ENCODE measurements at places on chromosomes 16 and 17.

GRCh38 chr17:6423931-6424330 is 11.0 kb downstream of the AIPL1 start:
- DNase-seq: no peak

- no peak for DNase-seq
Measured at GRCh38 chr16:71628810-71629209, 2.8 kb downstream of the MARVELD3 start.

DNA sequence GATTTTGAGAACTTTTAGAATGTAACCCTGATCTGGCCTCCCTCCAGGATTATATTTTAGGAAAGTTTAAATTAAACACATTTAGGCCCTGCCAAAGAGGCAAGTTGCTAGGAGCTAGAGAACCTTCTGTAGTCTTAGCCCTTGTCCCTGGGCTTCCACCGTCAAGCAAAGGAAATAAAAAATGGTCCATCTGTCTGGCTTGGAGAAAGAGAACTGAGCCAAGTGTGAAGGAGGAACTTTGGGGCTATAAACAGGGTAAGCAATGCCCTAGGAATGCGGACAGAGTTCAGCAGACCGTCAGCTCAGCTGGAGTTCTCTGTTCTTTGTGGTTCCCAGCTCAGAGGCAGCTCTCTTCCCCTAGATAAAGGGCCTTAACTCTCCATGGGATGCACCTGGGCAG is 29.6 kb downstream of the RCVRN start:
- no peak for DNase-seq

DNA sequence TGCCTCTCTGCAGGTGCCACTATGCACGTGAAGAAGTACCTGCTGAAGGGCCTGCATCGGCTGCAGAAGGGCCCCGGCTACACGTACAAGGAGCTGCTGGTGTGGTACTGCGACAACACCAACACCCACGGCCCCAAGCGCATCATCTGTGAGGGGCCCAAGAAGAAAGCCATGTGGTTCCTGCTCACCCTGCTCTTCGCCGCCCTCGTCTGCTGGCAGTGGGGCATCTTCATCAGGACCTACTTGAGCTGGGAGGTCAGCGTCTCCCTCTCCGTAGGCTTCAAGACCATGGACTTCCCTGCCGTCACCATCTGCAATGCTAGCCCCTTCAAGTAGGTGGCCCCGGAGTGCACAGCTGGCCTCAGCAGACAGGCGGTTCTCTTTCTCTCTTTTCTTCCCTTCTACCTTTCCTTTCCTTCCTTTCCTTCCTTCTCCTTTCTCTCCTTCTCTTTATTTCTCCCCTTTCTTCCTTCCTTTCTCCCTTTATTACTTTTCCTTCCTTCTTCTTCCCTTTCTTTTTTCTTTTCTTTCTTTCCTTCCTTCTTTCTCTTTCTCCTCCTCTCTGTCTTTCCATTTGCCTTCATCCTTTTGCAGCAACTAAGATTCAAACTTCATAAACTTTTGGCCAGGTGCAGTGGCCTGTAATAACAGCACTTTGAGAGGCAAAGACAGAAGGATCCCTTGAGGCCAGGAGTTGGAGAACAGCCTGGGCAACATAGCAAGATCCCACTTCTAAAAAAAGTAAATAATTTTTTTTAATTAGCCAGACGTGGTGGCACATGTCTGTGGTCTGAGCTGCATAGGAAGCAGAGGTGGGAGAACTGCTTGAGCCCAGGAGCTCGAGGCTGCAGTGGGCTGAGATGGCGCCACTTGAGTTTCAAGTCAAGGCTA is 46.7 kb downstream of the SCNN1B start:
- no peak for DNase-seq

DNA sequence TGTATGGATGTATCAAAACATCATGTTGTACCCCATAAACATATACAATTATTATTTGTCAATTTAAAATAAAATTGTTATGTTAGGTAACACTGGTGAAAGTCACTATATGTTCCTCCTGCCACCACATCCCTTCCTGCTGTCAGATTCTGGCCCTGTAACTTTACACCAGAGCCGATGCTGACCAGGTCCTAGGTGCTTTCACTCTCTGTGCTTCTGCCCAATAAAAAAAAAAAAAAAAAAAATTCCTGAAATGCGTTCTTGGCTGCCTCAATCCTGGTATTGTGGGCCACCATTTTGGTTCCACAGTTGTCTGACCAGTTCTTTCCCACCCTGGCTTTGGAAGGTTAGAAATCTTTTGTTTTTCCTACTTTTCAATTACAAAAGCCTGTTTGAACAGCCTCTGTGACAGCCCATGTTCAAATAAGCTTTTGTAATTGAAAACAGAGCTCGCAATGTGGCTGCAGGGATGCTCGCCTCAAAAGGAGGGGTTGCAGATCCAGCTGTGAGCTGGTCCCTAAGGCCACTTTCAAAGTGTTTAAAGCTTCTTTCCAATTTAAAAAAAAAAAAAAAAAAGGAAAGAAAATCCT is 831.0 kb upstream of the EEF2KMT start:
- no peak for DNase-seq

GRCh38 chr17:49521471-49522356 is 26.6 kb downstream of the NGFR start:
- DNase-seq: no peak

DNA sequence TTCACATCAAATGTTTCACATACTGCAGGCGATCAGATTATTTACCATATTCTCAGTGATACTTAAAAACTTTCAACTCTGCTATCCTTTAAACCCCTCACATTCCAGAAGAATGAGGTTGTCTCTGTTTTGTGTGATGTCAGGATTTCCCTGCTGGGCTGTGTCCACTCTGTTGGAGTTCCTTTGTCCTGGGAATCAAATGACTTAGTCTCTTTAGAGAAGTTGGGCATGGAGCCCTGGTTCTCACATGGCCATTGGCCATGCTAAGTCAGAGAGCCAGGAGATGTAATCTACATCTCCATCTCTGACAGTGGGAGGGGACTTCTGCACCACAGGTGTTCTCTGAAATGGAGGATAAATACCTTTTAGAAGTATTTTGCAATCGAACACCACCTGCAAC is 205.1 kb upstream of the MAF start:
- DNase-seq: no peak

GRCh38 chr16:11627822-11628457 is 40.3 kb upstream of the SNN start:
- DNase-seq: peak; percentile 35

- peak; percentile 67 for DNase-seq
Measured at GRCh38 chr17:42422412-42422957, 571 bp downstream of the CAVIN1 start.

DNA sequence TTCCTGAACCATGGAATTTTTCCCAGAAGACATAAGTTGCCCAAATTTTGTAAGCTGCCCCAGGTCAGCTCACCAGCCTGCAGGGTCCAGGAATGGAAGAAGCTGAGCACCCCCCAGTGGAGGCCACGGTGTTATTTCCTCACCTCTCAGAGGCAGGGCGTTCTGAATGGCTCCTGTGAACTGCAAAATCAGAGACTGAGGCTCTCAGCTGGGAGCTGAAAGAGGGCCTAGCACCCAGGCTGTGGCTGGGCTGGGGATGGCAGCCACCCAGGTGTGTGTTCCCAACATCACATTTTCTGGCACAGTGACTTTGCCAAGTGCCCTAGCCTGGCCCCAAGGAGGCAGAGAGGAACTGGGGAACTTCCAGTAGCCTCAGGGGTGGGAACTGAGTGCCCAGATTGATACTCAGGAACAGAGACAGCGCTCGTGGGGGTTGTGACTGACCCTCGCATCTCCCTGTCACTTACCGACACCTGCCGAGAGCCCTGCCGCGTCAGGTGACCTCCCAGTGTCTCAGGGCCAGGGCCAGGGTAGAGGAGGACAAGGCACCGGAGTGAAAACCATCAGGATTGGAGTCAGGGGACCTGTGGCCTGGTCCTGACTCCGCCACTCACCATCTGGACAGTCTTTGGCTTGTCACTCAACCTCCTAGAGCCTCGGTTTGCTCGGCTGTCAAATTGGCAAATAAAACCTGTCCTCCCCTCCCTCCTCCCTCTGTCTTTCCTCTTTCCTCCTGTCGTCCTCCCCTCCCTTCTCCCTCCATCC is 11.3 kb downstream of the CACNG4 start:
- peak; percentile 15 for DNase-seq

DNA sequence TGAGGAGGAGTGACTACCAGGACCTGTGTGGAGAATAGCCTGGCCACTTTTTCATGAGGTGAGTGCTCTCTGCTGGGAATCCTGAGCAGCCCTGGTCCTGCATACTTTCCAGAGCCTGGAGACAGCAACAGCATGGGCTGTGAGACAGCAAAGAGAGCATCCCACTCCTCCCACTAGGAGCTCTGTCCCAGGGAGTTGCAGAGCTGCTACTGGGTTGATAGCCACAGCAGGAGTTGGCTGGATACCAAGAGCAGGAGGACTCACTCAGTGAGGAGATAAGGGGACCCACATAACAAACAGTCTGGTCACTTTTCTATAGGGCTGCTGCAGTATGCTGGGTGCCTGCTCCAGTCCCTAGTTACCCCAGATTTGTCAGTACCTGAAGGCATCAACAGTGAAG is 439.3 kb upstream of the CDH8 start:
- no peak for DNase-seq

Measured in activated CD4-positive, alpha-beta T cell treated with anti-CD3 and anti-CD28 coated beads for 48 hours (primary cell).